ENCODE measurements at places on chromosomes 11 and 22. TPM values are rescaled to one million over a fixed set of nuclear protein-coding genes. Genes with fewer than 3 reads are reported as not detected.

GRCh38 chr11:61893981-61894380 lies 2.6 kb upstream of the FADS3 start:
- no peak for DNase-seq

DNA sequence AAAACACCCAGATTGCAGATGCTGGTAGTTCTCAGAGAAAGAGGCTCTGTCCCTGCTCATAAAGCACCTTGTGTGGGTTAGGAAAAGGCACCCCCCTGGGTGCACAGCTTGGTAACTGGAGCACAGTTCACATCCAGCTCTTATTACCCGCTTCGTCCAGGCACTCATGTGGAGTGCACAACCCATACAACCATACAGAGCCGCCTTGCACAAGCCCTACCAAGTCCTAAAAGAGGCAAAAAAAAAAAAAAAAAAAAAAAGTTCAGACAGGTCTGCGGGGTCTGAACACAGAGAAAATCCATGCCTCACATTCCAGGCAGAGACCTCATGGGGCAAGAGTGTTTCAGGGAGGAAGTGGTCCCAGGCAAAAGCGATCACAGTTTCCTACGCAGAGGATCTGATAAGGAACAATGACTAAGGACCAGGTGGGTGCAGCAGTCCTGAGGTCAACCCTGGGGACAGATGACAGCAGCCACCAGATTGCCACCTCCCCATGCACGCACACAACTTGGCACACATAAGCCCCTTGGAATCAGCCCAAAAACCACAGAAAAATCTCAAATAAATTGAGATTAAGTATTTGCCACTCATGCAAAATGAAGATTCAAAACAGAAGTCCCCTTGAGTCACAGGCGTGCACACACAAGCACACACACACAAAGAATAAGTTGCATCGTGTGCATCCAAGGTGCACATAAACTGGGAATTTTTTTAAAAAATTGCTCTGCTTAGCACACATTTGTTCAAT lies 12.3 kb downstream of the MB start:
- DNase-seq, result peak; percentile 59

DNA sequence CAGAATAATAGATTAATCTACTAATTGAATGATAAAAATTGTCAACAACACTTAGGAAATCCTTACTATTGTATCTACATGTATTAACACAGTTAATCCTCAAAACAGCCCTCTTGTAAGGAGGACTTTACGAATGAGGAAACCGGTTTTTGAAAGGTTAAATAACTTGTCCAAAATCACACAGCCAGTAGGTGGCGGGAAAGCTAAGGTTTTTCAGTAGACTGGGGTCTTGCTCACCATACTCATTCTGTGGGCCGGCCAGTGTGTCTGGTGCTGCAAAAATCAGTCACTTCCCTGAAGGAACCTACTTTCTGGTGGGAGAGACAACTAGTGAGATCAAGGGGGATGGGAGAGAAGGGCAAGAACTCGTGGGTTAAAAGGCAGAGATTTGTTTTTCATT lies 3.8 kb downstream of the DCPS start:
- no peak for DNase-seq

DNA sequence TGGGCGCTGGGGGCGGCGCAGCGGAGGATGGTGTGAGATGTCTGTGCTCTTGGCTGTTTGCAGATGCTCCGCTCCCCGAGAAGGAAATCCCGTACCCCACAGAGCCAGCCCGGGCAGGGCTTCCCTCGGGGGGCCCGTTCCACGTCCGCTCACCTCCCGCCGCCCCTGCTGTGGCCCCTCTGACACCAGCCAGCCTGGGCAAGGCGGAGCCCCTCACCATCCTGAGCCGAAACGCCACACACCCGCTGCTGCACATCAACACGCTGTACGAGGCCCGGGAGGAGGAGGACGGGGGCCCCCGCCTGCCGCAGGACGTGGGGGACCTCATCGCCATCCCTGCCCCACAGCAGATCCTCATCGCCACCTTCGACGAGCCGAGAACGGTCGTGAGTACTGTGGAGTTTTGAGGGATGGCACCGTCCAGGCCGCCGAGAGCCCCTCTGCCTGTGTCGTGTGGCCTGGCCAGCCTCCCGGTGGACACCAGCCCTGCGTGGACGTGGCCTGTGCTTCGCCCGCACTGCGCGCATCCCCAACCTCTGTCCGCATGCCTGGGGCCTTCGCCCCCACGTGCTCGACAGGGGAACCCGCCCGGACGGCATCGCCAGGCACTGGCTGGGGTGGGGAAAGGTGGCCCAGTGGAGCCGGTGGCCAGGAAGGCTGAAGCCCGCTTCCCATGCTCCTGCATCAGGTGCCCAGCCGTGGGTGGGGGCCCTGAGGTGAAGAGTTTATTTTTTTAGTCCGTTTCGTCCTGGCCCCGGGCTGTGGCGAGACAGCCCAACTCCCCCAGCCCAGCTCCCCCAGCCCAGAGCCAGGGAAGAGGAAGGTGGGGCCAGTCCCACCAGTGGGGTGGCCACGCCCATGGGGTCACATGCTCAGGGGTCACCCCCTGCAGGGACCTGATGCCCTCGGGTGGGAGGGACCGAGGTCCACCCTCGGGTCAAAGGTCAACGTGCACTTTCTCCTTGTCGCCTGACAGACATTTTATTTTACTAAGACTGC lies 6.5 kb upstream of the TRABD start:
- no peak for DNase-seq

GRCh38 chr22:19396934-19397733 lies 34.4 kb downstream of the HIRA start:
- no peak for DNase-seq

DNA sequence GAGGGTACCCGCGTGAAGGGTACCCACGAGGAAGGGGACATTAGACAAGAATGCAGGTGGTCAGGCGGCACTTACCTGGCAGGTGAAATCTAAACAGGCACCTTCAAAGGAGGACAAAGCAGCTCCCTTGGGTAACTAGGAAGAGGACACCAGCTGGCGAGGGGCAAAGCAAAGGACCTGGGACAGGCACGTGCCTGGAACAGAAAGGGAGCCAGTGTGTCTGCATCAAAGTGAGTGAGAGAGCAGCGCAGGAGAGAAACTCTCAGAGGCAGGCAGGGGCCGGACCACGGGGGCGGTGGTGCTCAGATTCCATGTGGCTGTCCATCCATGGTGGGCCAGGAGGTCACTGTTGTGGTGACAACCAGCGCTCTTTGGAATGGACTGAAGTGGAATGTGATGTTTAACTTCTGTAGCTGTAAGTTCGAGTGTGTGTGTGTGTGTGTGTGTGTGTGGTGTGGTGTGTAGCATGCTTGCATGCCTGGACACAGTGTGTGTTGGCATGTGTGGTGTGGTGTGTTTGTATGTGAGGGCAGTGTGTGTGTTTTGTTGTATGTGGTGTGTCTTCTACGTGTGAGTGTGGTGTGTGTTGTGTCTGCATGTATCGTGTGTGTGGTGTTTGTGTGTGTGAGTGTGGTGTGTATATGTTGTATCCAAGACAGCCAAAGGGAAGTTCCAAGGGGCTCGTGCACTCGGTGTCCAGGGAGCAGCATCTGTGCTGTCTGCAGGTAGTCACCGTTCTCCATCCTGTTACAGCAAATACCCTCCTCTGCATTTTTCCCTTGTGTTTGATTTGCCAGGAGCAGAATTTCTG lies 86.4 kb downstream of the CDKN1C start:
- DNase-seq, result peak; percentile 46

GRCh38 chr11:77353131-77353530 lies 51.6 kb upstream of the GDPD4 start:
- no peak for DNase-seq

DNA sequence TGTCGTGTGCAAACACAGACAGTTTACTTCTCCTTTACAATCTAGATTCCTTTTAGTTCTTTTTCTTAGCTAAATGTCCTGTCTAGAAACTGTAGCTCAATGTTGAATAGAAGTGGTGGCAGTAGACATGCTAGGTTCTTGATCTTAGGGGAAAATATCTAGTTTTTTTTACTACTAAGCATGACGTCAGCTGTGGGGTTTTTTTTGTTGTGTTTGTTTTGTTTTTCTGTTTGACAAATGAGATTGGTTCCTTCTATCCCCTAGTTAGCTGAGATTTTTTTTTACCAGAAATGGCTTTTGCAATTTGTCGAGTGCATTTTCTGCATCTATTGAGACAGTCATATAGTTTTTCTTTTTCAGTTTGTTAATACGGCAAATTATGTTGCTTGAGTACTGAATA lies 2.3 kb upstream of the OR10G7 start:
- DNase-seq, result no peak

The MOV10L1 gene
- 0.74 TPM for polyA plus RNA-seq

The PTPN5 gene
- polyA plus RNA-seq, result 0.15 TPM

The ABTB2 gene
- polyA plus RNA-seq, result 1.9 TPM

Measured in adrenal gland (tissue), 19 donors.